ENCODE measurements at places on chromosomes 12 and 14. TPM values are rescaled to one million over a fixed set of nuclear protein-coding genes. Genes with fewer than 3 reads are reported as not detected.

Gene OTOGL
- polyA plus RNA-seq: 0.78 TPM

Gene SLCO1B1
- polyA plus RNA-seq: not detected

DNA sequence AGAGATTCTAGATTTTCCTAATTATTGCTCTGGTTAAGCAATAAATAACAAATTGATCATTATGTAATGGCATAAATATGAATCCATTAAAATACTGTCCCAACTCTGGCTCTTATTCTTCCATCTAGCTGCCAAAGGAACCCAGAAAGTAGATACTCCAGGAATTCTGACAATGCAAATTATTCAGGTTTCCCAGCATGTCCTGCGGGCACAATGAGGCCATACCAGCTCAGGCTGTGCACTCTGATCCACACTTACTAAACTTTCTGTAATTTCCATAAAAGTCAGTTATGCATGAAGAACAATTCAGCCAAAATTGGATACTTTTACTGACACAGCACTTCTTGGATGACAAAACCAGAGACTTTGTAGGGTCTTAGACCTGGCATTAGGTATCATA lies 576.3 kb downstream of the KCNH5 start:
- no peak for DNase-seq

- DNase-seq: no peak
Measured at GRCh38 chr12:111011999-111012600, 91.7 kb upstream of the MYL2 start.

- DNase-seq: no peak
Measured at GRCh38 chr12:100445081-100445481, 28.6 kb upstream of the NR1H4 start.

Gene NDRG2
- polyA plus RNA-seq: 140 TPM
